ENCODE measurements at places on chromosomes 6 and 20.

- ATAC-seq: no peak
Observed at GRCh38 chr6:26122402-26122792, 35.2 kb downstream of the HFE start.

DNA sequence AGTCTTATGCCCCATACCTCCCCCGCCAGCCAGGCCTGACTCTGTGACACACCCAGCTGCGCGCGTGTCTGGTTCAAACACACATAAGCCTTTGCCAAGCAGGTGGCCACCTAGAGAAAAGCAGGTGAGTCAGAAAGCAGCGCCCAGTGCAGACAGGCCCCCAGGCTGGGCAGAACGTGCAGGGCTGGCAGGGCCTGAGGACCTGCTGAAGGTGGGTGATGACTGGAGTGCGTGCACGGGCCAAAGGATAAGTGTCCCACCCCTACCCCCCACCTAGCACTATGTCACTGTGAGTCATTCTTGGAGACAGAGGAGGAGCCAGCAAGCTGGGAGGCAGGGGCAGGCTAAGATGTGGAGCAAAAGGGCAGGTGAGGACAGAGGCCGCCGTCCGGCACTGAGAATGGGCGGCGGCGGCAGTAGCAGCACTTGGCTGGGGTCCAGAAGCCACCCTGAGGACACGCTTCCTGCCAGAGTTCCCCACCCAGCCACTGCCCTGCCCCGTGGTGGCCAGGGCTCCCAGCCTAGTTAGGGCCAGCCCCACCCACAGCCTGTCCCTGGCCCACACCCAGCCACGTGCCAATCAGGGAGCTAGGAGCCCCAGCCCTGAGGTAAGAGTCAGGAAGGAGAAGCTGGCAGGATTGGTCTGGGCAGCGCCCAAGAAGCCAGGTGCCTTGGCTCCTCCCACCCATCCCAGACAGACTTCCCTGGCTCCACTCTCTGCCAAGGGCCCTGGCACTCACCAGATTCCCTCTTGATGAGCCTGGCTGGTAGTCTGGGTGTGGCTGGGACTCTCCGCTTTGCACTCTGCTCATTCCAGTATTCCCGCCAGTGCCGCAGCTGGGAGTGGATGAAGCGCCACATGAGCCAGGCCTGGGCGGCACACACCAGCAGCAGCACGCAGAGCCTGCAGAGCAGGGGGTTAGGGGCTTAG is 72.7 kb downstream of the TRAM2 start:
- no peak for ATAC-seq

- ATAC-seq: peak; percentile 83
Observed at GRCh38 chr6:25042036-25042521, 106.3 kb upstream of the RIPOR2 start.

GRCh38 chr6:149212206-149212605 is 105.3 kb upstream of the TAB2 start:
- ATAC-seq: no peak

DNA sequence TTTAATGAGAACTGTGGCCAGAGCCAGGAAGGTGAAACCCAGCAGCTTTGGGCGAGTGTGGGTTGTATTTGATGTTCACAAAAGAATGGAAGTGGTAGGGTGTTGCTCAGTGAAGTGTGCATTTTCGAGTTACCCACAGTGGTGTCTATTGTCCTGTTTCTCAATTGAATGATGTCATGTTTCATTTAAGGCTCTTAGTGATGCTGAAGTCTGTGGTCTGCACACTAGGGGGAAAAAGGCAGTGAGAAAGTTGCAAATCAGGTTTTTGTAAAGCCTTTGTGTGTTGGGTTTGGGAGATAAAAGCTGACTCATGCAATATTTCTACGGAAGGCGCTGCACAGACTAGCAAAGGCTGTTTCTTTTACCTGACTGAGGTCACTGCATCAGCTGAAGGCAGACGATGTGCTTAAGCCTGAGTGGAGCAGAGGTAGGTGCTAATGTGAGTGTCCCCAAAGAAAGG is 121.1 kb downstream of the PLEKHG1 start:
- ATAC-seq: peak; percentile 99

DNA sequence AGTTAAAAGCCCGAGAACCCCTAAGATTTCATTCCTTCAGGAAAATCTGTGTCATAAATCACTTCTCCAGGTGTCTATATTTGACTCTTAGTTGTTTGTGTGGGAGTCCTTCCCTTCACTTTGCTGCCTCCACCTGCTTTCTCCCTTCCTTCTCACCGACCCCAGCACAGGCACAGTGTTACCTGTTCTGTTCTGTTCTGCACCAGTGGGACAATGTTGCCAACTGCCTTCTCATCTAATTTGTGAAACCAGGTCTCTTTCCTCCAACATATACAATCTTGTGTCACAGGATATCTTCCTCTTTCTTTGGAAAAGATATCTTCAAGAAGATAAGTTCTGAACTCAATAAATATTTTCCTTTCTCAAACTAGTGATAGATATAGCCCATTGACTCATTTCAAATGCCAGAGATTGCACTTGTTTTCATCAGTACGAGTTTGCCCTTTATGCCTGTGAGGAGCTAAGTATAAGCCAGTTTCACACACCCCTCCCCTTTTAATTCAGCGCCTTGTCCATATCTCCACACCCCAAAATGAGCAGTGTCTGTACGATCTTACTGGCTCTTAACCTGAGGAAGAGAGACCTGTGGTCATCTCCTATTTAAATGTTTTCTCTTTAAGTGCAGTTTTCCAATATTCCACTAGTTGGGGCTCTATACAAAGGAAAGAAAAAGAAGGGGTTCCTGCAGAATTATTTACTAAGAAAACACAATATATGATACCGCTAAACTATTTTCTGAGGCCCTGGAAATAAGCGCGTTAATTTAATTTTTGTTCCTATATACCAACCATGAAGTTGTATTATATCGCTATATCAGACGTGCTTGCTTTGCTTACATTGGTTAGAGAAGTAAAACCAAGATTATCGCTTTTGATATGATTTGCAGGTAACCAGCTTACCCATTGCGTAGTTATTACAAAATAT is 81.6 kb upstream of the PREP start:
- no peak for ATAC-seq

DNA sequence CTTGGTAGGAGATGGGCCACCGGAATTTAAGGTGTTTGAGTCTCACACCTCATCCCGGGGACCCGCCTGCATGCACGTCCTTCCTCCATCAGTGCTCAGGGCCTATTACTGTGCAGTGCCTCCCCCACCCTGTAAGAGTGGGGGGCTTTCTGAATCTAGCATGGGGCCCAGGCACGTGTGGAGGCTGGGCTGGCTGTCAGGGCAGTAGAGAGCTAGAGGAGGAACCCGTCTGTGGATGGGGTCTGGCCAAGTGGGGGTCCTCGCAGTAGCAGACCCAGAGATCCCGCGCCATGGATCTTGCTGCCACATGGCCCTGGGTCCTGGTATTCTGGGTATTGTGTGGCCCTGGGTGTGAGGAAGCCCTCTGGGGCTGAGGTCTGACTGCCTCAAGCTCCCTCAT is 42.9 kb downstream of the SRC start:
- ATAC-seq: no peak
